ENCODE measurements at places on chromosomes 1 and 21.

DNA sequence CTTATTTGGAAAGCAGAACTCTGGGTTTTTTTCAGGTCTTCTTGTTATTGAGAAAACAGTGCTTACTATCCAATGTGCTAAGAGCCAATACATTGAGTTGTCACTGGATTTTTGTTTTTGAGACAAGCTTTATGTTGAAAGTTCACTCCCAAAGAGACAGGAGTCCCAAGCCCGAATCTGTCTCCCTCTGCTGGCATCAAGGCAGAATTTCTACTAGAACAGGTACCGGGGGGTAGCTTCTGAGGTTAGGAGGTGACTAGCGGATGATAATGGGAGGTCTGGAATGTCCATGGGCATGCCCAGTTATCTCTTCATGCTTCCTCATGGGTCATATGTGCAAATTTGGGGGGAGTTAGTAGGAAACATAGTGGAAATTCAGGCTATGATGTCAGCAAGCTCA lies 25.1 kb downstream of the ZNF124 start:
- DNase-seq = no peak

GRCh38 chr1:56844545-56845136 lies 10.0 kb upstream of the C8A start:
- no peak for DNase-seq

DNA sequence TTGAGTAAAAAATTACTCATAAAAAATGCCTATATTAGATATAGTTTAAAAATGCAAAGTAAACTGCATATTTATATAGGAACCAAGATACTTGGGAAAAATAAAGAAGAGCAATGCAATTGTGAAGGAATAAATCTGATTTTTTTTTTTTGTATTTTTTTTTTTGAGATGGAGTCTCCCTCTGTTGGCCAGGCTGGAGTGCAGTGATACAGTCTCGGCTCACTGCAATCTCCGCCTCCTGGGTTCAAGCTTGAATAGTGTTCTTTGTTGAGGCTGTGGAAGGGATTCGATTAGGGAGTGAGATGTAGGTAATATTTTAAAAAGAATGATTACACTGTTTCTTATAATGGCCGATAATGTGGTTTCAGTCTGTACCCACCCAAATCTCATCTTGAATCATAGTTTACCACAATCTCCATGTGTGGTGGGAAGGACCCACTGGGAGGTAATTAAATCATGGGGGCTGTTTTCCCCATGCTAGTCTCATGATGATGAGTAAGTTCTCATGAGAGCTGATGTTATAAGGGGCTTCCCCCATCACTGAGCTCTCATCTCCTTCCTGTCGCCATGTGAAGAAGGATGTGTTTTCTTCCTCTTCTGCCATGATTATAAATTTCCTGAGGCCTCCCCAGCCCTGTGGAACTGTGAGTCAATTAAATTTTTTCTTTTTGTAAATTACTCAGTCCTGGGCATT lies 1765.9 kb downstream of the PLA2G4A start:
- no peak for DNase-seq

- DNase-seq = no peak
Measured at GRCh38 chr1:55427606-55428005, 212.4 kb upstream of the USP24 start.

DNA sequence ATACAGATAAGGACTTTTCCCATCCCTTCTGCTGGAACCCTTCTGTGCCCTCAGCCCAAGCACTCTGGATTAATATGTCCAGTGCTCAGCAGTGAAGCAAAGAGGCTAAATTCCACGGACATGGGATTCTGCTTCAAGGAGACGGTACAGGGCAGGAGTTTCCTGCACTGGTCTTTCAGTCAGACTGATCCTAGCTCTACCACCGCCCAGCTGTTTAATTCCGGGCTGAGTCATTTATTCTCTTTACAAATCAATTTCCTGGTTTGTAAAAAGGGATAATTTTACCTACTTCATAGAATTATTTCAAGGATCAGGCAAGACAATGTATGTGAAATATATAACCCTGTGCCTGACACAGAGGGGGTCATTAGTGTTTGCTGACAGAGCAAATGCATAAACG lies 41.6 kb upstream of the NRDC start:
- no peak for DNase-seq

GRCh38 chr21:14685568-14685967 lies 139.5 kb upstream of the SAMSN1 start:
- no peak for DNase-seq
